Stromal cell of bone marrow (primary cell): ENCODE measurements at places on chromosomes 5 and 9.

GRCh38 chr5:62732677-62733121, 154.1 kb downstream of the LRRC70 start:
- no peak for DNase-seq

- DNase-seq, result peak; percentile 79
Measured at GRCh38 chr5:73464016-73464745, 15.6 kb upstream of the FOXD1 start.

- DNase-seq, result no peak
Measured at GRCh38 chr9:5562806-5563416, 52.6 kb downstream of the PDCD1LG2 start.

- DNase-seq, result no peak
Measured at GRCh38 chr9:91868732-91869391, 81.2 kb downstream of the ROR2 start.

DNA sequence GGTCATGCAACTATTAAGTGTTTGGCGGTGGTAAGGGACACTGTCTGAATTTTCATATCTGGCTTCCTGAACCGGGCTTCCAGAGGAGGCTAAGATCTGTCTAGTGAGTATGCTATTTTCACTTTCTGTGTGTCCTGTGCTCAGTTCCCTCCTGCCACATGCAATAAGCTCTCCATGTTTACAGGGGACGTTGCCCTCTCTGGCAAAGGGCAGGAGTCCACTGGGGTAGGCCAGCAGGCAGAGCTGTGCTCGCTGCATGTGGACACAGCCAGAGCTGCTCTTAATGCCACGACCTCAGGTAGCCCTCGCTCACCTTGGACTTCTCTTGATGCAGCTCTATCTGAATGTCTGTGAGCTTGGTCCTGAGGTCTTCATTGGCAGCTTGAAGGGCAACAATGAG, 111.2 kb downstream of the JAKMIP2 start:
- no peak for DNase-seq

- no peak for DNase-seq
Measured at GRCh38 chr5:87307796-87308423, 40.2 kb downstream of the RASA1 start.

DNA sequence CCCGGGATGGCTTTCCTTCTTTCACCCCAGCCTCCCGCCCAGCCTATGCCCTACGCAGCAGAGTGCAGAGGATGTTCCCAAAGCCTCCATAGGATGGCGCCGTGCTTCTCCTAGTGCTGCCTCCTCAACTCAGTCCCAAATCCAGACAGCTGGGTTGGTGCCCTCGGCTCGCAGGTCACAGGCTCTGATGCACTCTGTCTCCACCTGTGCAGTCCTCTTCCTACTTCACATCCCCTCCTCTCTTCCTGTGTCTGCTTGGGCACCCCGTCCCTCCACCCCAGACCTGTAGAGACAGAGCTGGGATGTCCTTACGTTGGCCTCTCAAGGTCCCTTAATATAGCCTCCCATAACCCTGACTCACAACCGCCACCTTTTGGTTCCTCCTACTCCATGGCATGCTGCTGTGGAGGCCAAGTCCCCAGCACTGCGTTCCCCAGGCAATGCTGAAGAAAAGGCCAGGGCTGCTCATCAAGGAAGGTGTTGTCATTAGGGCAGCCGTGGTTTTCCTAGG, 314.4 kb downstream of the GADD45G start:
- no peak for DNase-seq

DNA sequence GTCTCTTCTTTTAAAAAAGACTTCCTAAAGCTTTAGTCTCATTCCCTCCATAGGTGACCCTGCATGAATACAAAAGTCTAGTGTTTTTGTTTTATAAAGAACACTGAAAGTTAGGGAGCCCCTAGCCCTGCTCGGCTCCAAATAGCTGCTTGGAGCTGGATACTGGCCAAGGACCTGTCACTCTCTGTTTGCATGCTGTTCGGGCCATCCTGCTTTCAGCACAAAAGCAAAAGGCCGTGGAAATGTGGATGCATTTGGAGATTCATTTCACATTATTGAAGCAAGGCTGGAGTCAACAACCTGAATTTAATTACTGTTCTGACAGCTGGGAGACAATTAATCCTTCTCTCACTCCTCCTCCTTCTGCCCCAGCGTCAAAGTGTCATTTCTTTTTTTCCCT, 151.7 kb upstream of the NMUR2 start:
- no peak for DNase-seq

DNA sequence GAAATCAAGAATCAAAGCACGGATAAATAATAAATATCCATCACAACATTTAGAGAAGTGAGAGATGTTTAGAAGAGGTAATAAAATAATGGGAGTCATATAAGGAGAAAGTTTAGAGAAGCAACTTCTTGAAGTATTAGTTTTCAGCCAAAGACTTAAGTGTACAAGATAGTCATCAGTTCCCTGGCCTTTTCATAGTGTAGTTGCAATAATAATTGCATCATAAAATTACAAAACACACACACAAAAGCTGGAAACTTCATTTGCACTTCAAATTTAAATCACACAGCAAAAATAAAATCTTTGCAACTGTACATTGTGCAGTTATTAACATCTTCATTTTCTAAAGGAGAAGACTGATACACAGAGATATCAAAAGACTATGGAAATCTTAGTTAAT, 319.1 kb upstream of the RGMB start:
- DNase-seq, result no peak

DNA sequence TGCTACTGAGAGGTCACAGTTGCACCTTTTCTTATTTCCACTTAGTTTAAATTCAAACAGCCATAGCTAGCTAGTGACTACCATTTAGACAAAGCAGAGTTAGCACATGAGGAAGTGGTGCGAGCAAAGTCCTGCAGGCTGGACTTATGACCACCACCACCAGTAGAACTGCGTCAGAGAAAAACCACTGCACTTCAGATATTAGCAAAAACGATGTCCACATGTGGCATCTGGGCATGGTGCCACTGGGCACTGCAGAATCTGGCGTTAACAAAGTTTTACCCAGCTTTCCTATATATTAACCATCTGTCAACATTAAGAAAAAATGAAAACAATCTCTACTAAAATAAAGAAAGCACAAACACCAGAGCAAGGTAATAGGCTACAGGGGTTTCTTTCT, 80.1 kb downstream of the SPTLC1 start:
- no peak for DNase-seq
